NCI-H460 (cell line): ENCODE measurements at places on chromosomes 6 and 20. TPM values are rescaled to one million over a fixed set of nuclear protein-coding genes. Genes with fewer than 3 reads are reported as not detected.

The ARFGEF3 gene
- total RNA-seq = 0.62 and 0.78 TPM in 2 replicates

DNA sequence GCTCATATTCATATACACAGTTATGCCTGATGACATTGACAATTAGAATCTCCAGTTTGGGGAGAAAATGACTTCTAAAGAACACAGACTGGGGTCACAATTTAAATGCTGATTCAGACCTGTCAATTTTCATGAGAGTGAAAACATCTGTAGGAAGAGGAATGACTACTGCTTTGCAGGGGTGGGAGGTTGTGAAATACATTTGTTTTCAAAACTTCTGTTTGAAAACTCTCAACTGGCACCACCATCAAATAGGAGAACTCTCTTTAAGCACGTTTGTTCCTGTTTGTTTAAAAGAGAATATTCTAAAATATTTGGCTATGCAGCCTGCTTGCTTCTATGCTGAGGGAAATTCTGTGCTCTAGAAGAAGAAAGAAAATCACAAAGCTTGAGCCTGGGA, 50.8 kb upstream of the ADGRF5 start:
- DNase-seq = no peak

- DNase-seq = peak; percentile 9
These were observed 61.9 kb upstream of the TAGAP start for GRCh38 chr6:159106627-159107241.

GRCh38 chr6:42335896-42336295, 115.8 kb downstream of the TRERF1 start:
- DNase-seq = no peak

- DNase-seq = no peak
These were observed 232.1 kb downstream of the PREX1 start for GRCh38 chr20:48595495-48596333.

- no peak for DNase-seq
These were observed 73.5 kb downstream of the ECT2L start for GRCh38 chr6:138869398-138869797.

The KIF25 gene
- total RNA-seq = not detected in 2 replicates

- DNase-seq = no peak
These were observed 311.2 kb downstream of the ARHGAP18 start for GRCh38 chr6:129398764-129399163.

The RBPJL gene
- total RNA-seq = not detected in 2 replicates

GRCh38 chr6:117463762-117464665, 18.5 kb upstream of the DCBLD1 start:
- DNase-seq = no peak

GRCh38 chr20:50297498-50298376, 107.1 kb downstream of the CEBPB start:
- DNase-seq = no peak

DNA sequence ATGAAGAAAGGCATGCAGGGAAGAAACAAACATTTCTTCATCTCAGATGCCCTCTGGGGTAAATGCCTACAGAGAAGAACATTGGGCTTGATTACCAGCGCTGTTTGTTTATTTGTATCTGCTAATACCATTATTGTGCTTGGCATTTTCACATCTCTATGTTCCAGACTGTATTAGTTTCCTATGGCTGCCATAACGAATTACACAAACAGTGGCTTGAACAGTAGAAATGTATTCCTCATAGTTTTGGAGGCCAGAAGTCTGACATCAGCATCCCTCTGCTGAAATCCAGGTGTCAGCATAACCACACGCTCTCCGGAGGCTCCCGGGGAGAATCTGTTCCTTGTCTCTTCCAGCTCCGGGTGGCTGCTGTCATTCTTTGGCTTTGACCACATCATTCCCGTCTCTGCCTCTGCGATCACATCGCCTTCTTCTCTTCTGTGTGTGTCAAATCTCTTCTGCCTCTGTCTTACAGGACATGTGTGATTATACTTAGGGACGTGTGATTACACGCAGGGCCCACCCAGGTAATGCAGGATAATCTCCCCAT, 241.6 kb upstream of the SUPT3H start:
- DNase-seq = no peak

- DNase-seq = no peak
These were observed 87.5 kb downstream of the CRYBG1 start for GRCh38 chr6:106448000-106448426.

DNA sequence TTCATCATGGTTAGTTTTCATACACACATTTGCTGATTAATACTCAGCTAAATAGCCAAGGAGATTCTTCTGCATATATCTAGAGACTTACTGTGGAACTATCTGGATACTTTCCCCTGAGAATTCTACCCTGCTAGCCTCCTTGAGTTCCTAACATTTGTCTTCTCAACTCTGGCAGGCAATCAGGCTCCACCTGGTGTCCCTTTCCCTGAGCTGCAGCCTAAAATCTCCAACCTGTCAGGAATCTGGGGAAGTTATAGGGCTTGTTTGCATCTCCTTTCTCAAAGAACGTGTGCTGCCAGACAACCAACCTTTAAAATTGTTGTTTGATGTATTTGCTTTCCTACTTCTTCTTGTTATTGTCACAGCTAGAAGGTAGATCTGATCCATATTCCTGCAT, 73.4 kb downstream of the FUT9 start:
- no peak for DNase-seq

GRCh38 chr20:44758247-44759101, 12.8 kb downstream of the KCNK15 start:
- DNase-seq = no peak

GRCh38 chr6:123562264-123562663, 74.5 kb downstream of the TRDN start:
- DNase-seq = no peak

The TRMT6 gene
- total RNA-seq = 26.1 and 30.7 TPM in 2 replicates

The FAM83B gene
- 0.07 TPM in 1 of 2 replicates, not detected in the other for total RNA-seq

- DNase-seq = no peak
These were observed 934 bp downstream of the KCNK5 start for GRCh38 chr6:39228111-39228971.

- DNase-seq = no peak
These were observed 196.5 kb upstream of the CST7 start for GRCh38 chr20:24752612-24753011.

GRCh38 chr20:34579191-34579978, 20.9 kb downstream of the MAP1LC3A start:
- peak; percentile 63 for DNase-seq

The DLK2 gene
- not detected in 2 replicates for total RNA-seq

- no peak for DNase-seq
These were observed 8.3 kb upstream of the AVP start for GRCh38 chr20:3092611-3093379.

The MYH7B gene
- total RNA-seq = 0.05 and 0.49 TPM in 2 replicates

The FAM217A gene
- total RNA-seq = not detected in 2 replicates

DNA sequence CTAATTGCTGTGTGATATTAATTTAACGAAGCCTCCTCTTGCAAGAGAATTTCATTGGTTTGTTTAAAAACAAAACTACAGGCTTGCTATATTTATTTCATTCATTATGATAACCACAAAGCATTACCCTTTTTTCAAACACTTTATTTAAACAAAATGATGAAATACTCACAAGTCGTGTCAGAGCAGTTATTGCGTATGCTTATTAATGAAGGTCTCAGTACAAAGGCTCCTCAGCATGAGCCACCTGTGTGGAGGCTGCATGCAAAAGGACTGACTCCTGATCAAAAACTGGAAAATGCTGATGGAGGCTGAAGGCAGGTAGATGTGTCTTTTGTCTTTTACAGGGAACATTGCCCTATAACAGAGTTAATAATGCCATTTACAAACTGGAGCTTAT, 130.5 kb downstream of the CRYBG1 start:
- no peak for DNase-seq

GRCh38 chr6:95325916-95326315, 251.4 kb upstream of the MANEA start:
- DNase-seq = no peak

DNA sequence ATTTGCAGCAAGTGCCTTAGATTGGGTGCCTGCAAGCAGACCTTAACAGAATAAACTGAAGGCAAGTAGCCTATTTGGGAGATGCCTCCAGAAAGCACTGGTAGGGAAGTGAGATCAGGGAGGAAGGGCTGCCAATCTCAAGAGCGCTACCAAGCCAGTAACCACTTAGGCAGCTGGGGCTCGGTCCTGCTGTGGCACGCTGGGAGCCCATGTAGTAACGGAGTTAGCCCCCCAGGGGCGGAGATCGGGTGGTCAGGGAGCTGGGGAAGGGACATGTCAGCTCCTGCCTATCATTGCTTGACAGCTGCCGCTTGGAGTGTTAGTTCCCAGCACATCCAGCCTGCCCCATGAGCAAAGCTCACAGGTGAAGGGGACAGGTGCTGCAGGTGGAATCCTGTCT, 127.0 kb downstream of the CEBPB start:
- no peak for DNase-seq

- DNase-seq = no peak
These were observed 46.5 kb downstream of the TOX2 start for GRCh38 chr20:43961116-43961515.
